Activated T-helper 1 cell treated with anti-CD3 and anti-CD28 coated beads, Interleukin-12 subunit alpha, Interleukin-12 subunit beta, Interleukin-2, Interleukin-4 antibody, amounts not matched to agents 30 ng/mL and 10 ng/mL and 1 ng/mL, durations not matched to agents 14 hours and 24 hours and 36 hours (primary cell): ENCODE measurements at places on chromosomes 11 and 22. TPM values are rescaled to one million over a fixed set of nuclear protein-coding genes. Genes with fewer than 3 reads are reported as not detected.

Gene PRRG4
- 0.83 and 0.91 TPM in 2 replicates for total RNA-seq

Gene KDM4E
- total RNA-seq: not detected in 2 replicates

Gene OR51L1
- total RNA-seq: not detected in 2 replicates

Gene PRR33
- total RNA-seq: 0.05 TPM in 1 of 2 replicates, not detected in the other

Gene MS4A8
- not detected in 2 replicates for total RNA-seq

Gene ESAM
- total RNA-seq: 0.52 and 0.64 TPM in 2 replicates

Gene BIK
- 2.3 and 2.5 TPM in 2 replicates for total RNA-seq

Gene OR52J3
- total RNA-seq: not detected in 2 replicates

Gene EFCAB6
- total RNA-seq: 0.17 TPM in 1 of 2 replicates, not detected in the other

Gene OR56A1
- not detected in 2 replicates for total RNA-seq

Gene SEC14L3
- not detected in 2 replicates for total RNA-seq

Gene FGF3
- not detected in 2 replicates for total RNA-seq
